CD4-positive, alpha-beta memory T cell (primary cell): ENCODE measurements at places on chromosomes 6 and 20.
A peak's percentile ranks its signal among the peaks of the same experiment; 100 is the strongest.

GRCh38 chr20:20060234-20060998, 8.1 kb downstream of the CFAP61 start:
- no peak for DNase-seq

- DNase-seq = no peak
Observed at GRCh38 chr6:41255638-41256246, 27.6 kb downstream of the TREML4 start.

- DNase-seq = no peak
Observed at GRCh38 chr6:105740946-105741645, 338.2 kb upstream of the PREP start.

- no peak for DNase-seq
Observed at GRCh38 chr6:38514399-38514798, 125.3 kb downstream of the BTBD9 start.

DNA sequence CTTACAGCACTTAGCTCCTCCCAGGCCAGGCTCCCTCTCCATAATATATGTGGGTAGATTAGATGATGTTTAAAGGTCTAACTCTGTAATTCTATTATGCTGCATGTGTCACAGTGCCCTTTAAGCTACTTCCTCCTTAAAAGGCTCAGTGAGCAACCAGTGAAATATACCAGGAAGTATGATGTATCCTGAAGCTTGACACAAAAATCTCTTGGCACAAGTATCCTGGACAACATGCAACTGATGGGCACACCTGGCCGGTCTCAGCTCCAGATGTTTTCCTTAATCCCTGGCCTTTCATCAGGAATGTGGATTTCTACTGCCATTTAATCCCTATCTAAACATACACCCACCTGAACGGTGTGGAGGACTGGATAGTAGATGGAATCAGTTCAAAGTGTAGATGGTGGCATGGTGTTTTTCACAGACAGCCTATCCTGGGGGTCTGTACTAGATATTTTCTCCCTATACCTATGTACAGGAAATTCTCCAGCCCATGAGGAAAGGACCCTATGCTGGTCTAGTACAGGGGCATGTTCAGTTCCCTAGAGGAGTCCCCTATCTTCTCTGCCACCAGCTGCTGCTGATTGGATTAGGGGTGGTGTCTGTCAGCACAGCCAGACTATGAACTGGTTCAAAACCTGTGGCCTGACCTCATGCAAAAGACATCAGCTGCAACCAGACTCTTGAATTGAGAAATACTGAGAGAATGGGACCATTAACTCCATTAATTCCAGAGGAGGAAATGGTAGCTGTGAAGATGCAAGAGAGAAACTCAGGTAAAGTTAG, 59.4 kb upstream of the CITED2 start:
- DNase-seq = no peak

DNA sequence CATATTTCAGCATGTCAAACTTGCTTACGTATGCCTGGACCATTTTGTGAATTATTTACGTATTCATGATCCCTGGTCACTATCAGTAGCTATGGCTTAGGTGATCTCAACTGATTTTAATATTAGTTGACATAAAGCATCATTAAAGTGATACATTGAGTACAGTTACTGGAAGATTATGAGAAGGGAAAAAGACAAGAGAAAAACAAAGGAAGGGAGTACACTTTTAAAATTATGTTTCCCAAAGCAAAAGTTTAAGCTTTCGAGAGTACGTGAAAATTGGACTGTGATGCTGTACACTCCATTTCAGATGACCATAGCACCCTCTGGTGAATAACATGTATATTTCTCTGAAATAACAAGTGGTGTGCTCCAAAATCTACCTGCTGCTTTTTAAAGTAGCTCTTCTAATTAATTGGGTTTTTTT, 215.0 kb upstream of the HSF2 start:
- no peak for DNase-seq

GRCh38 chr20:44166008-44166407, 21.0 kb downstream of the JPH2 start:
- DNase-seq = no peak

DNA sequence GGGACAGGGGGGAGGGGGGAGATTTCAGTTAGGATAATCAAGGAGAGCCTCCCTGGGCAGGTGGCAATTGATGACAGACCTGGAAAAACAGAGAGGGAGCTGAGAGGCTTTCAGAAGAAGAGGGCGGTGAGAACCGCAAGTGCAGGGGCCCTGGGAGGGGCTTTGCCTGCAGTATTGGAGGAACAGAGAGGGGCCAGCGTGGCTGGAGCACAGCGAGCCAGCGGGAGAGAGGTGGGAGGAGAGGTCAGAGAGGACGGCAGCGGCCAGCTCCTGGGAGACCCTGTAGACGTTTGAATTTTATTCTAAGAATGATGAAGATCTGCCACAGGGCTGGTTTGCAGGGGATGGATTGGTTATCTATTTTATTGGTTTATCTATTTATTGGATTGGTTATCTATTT, 34.5 kb upstream of the NOL4L start:
- DNase-seq = no peak

GRCh38 chr6:11433860-11434259, 103.7 kb upstream of the TMEM170B start:
- no peak for DNase-seq

DNA sequence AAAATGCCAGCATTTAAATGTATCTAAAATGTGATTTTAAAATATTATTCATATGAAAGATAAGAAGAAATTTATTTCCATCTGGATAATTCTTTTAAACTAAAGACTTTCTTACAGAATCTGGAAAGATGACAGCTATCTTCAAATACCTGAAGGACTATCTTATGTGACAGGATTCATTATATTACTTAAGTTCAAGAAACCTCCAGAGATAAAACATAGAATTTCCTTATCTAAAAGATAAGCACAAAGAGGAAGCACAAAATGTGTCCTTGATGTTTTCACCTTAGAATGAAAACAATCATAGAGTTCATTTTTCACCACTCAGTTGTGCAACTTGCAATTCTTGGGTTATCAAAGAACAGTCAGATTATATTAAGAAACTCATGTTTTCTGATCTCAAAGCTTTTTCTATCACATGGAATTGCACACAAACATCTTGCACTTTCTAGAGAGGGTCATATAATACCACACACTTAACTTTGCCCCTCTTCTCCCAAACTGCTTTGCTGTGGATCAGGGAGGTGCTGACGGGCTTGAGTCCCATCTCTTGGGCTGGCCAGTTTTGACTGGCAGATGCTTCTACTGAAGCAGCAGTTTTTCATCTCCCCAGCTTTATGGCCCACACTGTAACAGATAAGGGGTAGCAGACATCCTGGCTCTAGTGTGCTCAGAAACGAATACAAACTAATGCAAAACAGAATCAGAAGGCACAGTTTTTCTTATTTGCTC, 467.4 kb downstream of the CDC5L start:
- no peak for DNase-seq

- DNase-seq = no peak
Observed at GRCh38 chr6:150123645-150124044, 19.2 kb upstream of the PPP1R14C start.

GRCh38 chr6:111565326-111566221, 40.1 kb downstream of the TRAF3IP2 start:
- no peak for DNase-seq

DNA sequence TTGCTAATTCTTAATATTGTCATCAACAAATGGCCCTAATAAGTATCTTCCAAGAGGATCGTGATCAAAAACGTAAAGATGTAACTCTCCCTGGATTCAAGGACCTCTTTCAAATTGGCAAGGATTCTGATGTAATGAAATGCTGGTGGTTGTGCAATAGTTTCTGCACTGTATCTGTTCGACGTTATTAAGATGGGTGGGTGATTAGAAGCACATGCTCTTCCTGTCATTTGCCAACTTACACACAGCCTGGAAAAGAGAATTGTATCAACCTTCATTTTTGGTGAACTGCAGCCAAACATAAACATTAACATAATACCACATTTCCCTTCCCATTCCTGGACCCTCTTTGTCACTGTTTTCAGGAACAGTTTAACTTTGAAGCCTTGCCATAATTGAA, 9.8 kb downstream of the FOXQ1 start:
- no peak for DNase-seq

DNA sequence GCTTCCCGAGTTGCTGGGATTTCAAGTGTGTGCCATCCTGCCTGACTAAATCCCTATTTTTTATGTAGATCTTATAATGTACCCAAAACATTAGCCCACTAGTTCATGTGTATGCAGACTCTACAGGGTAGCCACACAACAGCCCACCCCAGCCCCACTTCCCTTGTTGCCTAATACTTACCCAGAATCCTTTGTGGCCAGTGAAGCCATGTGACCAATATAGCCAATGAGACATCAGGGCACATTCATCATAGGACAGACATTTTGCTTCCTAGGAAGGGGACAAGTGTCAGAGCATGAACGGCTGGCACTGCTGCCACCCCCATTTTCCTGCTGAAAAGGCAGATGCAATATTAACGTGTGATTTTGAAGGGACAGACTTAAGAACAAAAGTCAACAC, 36.0 kb upstream of the TCP11 start:
- no peak for DNase-seq

DNA sequence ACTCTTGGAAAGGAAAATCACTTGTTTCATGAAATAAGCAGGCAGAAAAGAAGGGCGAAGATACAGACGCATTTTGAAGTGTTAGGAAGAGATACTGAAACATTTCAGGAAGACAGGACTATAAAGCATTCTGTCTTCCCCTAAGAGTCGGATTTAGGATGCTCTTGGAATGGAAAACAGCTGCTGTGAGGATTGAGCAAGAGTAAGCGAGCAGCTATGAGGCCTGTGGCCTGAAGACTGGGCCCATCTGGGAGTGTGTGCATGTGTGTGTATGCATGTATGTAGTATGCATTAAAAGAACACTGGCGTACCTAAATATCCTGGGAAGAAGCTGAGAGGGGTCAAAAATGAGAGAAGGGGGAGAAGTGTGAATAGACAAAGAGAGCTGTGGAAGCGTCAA, 83.6 kb downstream of the SIM1 start:
- no peak for DNase-seq

DNA sequence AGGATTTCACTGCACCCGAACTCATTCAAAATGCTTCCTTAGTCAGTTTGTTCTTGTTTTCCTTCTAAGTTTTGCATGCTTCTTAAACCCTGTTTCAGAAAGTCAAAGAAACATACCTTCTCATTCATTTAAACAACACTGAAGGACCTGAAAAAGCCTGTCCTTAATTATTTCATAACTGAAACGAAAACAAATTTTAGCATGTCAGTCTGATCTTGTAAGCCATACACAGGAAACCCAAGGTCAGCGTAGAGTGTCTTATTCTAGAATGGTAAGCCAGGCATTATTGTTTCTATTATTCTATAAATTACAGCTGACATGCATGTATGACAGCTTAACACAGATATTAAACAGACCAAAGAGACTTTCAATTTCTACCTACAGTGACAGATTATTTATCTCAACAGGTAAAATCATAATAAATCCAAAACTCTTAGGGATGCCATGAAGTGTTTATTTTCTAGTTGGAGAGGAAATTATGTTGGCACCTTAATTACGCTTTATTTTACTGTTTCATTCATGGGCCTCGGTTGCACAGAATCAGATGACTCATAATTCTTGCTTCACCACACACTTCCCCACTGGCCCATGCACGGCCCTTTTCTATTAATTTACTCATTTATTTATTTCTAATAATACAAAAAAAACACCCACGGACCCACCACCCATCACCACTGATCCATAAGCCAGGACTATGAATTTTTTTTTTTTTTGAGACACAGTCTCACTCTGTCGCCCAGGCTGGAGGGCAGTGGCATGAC, 39.3 kb upstream of the DUSP22 start:
- no peak for DNase-seq

DNA sequence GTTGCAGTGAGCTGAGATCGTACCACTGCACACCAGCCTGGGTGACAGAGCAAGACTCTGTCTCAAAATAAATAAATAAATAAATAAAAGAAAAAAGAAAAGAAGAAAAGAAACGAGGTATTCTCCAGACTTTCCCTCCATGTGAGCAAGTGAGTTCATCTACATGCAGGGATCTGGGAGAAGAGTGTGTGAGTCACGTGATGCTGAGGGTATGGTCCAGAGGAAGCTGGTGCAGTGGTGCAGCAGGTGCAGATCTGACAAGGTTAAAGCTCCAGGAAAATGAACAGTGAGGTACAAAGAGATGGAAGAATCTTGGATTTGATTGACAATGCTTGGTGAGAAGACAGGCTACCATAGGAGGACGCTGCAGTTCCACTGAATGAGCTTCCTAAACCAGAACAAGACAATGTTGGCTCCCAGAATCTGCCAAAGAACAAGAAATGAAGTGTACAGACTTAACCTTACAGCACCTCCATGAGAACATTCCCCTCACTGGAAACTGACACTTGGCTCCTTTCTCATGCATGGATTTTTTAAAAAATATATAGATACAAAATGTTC, 79.5 kb upstream of the BTBD3 start:
- no peak for DNase-seq

DNA sequence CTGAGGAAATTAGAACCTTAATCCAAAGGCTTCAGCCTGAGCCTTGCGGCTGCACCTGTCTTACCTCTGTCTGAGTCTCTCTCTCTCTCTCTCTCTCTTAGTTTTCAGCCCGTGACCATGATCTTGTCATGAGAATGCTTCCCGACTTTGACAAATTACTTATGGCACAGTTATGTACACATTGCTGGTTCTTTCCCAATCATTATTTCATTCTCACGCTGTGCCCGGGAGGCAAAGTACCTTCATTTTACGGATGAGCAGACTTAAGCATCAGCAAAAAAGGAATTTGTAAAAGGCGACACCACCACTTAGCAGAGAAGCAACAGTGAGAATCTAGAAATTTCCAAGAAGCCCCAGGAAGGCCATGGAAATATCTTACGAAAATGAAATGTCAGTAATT, 54.6 kb downstream of the GMPR start:
- no peak for DNase-seq

GRCh38 chr20:19815553-19815991, 57.5 kb downstream of the RIN2 start:
- DNase-seq = no peak

DNA sequence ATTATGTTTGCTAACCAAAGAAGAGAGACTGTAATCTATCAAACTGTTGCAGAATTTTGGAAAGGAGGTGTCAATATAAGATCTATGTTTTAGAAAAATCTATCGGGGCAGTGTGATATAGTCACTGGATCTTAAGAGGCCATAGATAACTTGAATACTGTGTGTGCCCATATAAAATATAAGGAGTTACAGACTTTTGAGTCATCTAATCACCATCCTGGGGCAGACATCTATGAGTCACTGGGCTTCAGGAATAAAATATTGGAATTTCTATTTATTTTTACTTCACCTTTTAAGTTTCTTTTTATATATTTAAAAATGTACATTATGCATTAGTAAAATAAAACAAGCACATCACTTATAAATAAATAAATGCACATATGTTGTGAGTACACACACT, 509.3 kb upstream of the MAN1A1 start:
- no peak for DNase-seq

GRCh38 chr20:25483431-25484132, 76.1 kb downstream of the GINS1 start:
- DNase-seq = no peak

- DNase-seq = peak; percentile 32
Observed at GRCh38 chr6:42781546-42781795, 381 bp upstream of the BICRAL start.

DNA sequence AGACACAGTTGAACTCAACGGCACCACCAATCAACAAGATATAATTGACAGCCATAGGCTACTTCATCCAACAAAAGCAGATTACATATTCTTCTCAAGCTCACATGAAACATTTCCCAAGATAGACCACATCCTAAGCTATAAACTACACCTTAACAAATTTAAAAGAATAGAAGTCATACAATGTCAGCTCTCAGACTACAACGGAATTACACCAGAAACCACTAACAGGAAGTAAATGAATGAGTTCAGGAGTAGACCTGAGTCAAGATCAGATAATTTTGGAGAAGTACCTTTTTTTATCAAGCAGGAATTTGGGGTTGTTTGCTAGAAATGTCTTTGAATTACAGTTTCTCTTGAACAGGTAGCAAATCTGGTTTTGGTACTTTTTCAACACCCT, 237.8 kb downstream of the TBX18 start:
- no peak for DNase-seq
